Activated CD8-positive, alpha-beta memory T cell treated with anti-CD3 and anti-CD28 coated beads, Interleukin-2, amount 50 U/mL, for 4 hours (primary cell): ENCODE measurements at places on chromosomes 2 and 18.

DNA sequence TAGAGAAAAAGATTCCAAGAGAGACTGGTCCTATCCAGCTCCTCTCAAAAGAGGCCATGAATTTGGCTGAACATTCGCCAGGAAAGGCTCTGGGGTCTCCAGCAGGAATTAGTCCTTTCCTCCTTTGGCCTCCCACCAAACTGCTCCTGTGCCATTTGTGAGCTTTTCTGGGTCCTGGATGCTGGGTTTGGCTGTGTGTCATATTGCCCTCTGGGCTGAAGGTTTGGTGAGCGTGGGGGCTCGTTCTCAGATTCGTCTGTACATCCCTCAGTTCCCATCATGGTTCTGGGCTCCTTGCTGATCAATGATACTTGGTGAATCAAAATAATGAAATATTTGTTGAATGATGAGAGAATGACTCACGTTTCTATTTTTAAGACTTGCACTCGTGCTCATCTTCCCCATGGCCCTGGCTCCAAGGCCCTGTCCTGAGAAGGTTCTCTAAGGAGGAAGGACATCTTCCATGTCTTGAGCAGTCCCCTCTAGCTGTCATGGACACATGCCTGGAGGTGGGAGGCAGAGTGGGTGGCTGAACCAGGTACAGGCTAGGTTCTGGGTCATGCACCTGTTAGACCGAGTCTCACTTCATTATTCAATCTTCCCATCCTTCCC, 47.8 kb upstream of the RHOB start:
- no peak for DNase-seq

- DNase-seq: no peak
Observed at GRCh38 chr2:141522702-141523101, 608.1 kb downstream of the LRP1B start.

DNA sequence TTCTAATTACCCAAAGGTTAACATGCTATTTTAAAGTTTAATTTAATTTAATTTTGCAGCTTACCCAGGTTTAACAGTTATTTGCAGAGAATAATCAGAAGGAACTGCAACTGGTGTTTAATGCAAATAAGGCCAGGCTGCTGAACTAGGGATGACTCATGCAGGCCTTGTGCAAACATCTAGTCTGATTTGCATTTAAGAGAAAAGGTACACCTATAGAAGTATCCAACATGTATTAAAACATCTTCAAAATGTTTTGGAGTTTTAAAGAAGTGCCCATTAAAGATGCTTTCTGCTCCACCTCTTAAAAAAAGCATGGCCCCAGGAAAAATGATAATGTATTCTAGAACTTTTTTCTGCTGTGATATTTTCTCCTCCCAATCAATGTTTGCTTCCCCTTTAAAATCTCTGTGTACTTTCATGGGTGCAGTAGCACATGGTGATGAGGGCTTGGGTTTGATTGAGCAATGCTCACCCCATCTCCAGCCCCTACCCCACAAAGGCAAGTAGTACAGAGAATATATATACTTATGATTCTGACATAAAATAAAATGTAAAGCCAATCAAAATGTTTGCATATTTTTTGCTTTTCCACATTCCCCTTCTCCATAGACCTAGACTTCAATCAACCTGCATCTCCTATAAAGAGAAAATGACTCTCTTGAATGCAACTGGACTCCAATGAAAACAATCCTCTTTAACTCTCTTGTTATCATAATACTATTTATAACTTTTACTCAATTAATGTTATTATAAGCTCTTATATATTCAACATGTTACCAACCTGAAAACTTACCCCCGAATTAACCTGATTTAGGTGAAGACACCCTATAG, 54.1 kb downstream of the ATP8B1 start:
- no peak for DNase-seq

- DNase-seq: no peak
Observed at GRCh38 chr2:40386177-40386576, 65.7 kb downstream of the SLC8A1 start.

DNA sequence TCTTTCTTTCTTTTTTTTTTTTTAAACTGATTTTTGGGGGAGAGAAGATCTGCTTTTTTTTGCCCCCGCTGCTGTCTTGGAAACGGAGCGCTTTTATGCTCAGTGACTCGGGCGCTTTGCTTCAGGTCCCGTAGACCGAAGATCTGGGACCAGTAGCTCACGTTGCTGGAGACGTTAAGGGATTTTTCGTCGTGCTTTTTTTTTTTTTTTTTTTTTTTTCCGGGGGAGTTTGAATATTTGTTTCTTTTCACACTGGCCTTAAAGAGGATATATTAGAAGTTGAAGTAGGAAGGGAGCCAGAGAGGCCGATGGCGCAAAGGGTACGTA, 587 bp downstream of the MEIS1 start:
- DNase-seq: no peak

DNA sequence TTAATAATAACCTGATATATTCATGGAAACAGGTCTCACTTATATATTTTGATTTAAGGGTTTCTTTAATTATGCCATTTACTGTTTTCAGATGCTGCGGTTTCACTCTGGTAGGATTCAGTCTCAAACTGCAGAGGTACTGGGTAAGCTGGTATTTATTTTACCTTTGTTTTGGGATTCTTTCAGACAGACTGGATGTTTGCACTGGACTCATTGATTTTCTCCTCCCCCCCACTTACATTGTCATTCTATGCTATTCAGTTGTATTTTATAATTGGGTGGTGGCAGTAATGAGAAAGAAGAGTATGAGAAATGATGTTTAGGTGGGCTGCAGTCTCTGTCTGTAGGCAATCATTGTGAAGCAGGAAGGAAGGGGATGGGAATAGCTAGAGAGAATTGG, 155.6 kb downstream of the AQP4 start:
- DNase-seq: no peak

GRCh38 chr18:74294526-74294925, 2.8 kb upstream of the CYB5A start:
- no peak for DNase-seq
